Stimulated activated CD4-positive, alpha-beta T cell treated with anti-CD3 and anti-CD28 coated beads, Interleukin-1b, Interleukin-23, amount 100 ng/mL, for 4 hours (primary cell): ENCODE measurements at places on chromosomes 5 and 9.

- DNase-seq, result no peak
Observed at GRCh38 chr9:72315510-72316311, 49.3 kb downstream of the ZFAND5 start.

DNA sequence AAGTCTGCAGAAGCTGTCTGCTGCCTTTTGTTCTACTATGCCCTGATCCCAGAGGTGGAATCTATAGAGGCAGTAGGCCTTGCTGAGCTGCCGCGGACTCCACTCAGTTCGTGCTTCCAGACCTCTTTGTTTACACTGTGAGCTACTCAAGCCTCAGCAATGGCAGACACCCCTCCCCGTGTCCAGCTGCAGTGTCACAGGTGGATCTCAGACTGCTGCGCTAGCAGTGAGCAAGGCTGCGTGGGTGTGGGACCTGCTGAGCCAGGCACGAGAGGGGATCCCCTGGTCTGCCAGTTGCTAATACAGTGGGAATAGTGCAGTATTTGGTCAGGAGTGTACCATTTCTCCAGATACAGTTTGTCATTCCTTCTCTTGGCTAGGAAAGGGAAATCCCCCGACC, 99.6 kb downstream of the SLCO4C1 start:
- no peak for DNase-seq

DNA sequence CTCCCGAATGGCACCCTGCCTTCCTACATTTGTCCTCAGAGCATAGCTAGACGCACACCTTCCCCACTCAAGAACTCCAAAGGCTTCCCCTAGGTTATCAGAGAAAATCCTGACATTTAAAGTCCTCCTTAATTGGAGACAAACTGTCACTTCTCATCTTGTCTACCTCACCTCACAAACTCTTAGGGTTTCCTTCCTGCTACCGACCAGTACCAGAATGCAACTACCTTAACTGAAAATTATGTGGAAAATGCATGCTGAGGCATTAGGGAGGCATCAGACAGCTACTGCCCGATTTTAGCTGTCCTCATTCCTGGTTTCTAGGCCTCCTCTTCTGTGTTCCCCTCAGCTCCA, 17.9 kb upstream of the TNIP1 start:
- no peak for DNase-seq

DNA sequence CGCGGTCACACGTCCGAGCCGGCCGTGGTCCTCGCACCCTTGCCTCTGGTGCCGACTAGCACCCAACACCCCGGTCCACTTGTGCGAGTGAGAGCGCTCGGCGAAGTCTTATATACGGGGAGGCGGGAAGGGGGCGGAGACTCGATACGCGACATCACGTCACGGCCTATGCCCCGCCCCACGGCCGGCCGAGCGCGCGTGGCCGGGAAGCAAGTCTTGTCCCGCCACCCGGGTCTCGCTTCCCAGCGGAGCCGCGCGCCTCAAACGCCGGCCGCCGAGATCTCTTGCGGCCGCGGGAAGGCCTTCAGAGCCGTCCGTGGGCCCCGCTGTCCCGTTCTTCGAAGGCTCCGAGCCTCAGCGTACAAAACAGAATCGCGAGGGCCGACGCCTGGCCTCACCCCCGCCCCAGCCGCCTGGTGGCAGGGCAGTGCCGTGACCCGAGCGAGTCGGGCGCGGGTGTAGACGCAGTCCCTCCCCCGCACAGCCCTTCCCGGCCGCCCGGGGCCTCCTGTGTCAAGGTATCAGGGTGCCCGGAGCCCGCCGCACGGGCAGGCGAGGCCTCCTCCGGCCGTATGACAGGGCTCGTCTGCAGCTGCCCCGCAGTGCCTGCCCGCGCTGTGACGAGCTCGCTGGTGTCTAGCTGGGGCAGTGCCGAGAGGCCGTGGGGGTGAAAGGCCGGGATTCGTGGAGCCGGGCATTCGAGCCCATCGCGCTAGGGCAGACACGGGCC, at the start of gene PLK2:
TSS of gene PLK2 (minus strand) at position 85 of the 730 bp plus-strand sequence. CDS start 127 bp downstream, outside the sequence.
- DNase-seq, result peak; percentile 91

DNA sequence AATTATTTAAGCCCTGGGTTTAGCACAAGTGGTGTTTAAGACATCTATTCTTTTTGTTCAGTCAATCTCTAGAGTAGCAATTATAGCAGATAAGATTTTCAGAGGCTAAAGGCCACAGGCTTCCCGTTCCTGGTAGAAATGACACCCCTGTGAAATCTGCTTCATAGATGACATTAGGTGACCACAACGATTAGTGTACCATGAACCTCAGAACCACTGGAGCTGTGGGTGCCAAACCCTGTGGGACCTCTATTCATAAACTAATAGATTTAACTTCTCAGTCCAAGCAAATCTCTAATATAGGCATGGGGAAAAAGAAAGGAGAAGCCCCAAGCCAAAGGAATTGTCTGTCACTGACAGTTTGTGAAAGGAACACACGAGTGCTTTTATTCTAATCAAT, 207.4 kb downstream of the ARRDC3 start:
- DNase-seq, result no peak

GRCh38 chr5:127934791-127935256, 148.7 kb upstream of the SLC12A2 start:
- DNase-seq, result no peak

DNA sequence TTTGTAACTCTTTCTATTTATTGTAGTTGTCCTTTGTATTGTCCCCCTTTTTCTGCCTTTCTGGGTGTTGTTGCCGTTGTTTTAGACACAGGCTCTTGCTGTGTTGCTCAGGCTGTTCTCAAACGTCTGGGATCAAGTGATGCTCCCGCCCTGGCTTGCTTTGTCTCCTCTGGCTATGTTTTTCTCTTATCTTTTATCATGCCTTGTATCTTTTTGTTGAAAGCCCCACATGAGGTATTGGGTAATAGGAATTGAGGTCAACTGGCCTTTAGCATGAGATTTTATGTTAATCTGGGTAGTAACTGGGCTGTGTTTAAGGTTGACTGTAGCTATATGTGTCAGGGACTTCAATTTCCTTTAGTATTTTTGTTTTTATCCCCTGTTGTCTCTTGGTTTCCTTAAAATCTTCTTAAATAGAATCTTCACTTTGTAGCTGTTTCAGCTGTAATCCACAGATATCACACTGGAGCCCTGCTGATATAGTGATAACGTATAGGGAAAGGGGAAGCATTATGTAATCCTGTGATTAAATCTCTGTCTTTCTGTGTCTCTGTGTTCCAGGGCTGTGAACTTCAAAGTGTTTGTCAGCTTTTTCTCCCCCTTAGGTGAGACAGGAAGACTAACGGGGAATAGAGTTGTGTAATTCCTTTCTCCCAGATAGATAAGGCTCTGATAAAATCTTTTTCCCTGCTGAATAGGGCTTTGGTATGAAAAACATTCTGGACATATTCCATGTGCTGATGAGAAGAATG, 25.9 kb upstream of the CACNA1B start:
- no peak for DNase-seq

GRCh38 chr9:71876829-71877228, 34.2 kb downstream of the ABHD17B start:
- DNase-seq, result no peak

- DNase-seq, result no peak
Observed at GRCh38 chr5:56734091-56734694, 81.2 kb upstream of the MAP3K1 start.

GRCh38 chr9:2622461-2623287, 1.1 kb downstream of the VLDLR start:
- DNase-seq, result no peak

GRCh38 chr9:306907-307306, 92.2 kb downstream of the DOCK8 start:
- DNase-seq, result peak; percentile 44

GRCh38 chr5:14182761-14183160, 39.6 kb downstream of the TRIO start:
- DNase-seq, result no peak

DNA sequence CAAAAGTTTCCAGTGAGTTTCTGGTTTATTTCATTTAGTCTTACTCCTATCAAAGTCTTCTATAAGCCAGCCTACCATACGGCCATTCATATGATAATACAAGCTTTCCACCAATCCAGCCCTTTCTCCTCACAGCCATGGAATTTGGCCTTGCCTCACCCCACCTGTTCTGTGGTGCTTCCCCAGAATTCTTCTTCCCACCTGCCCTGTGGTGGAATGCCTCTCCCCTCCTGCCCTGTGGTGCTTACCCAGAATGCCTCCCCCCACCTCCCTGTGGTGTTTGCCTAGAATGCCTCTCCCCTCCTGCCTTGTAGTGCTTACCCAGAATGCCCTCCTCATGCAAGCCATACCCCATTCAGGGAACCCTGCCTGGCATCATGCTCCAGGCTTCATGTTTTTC, 90.3 kb upstream of the APC start:
- no peak for DNase-seq

- DNase-seq, result no peak
Observed at GRCh38 chr9:136526625-136527066, 19.2 kb downstream of the NOTCH1 start.

DNA sequence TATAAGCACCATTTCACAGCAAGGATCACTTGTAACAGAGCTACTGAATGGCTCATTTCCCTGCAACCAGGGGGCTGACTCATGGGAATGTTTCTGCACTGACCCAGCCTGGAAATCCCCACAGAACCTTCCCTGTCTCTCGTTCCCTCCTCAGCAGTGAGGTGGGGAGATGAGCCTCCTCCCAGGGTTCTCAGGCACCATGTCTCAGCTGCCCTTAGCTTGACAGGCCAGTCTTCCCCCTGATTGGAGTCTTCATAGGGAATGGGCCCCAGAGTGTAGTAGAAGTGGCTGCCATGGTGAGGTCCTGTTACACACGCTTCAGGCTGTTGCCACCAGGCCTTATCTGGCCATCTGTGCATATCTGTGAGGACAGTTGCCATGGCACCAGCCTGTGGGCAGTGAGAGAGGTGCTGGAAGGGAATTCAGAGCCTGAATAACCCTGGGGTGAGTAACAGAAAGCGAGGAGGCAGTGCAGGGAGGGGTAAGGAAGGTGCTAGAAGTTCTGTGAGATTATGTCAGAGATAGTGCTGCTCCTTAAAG, 324.4 kb downstream of the ENC1 start:
- DNase-seq, result no peak

DNA sequence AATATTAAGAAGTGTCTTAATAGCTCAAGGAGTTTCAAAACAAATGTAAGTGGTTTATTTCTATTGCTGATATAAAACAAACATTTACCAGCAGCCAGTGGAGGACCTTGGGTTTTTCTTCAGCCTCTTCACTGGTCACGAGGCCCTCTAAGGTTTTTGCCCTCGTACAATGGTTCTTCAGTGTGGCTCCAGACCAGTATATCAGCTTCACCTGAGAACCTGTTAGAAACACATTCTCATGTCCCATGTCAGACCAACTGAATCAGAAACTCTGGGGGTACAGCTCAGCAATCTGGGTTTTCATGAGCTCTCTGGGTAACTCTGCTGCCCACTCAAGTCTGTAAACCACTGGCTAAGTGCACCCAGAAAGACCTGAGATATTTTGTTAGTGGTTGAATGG, 12.9 kb downstream of the WWC1 start:
- DNase-seq, result no peak

DNA sequence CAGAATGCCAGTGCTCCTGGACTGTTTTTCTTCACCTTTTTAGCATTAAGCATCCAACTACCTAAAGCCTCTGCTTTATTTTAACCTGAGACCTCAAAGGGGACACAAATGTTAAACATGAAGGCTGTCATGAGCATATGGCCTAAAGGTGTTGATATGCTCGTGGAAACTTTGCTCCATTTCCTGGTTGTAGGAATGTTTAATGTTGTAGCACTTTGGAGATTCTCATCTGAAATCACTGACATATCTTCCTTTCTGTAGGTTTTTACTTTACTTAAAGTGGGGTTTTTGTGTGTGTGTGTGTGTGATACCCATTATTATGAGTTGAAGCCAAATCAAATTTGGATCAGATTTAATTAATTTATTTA, 37.0 kb downstream of the HABP4 start:
- no peak for DNase-seq

GRCh38 chr5:95782181-95782580, 40.3 kb downstream of the GLRX start:
- DNase-seq, result no peak

DNA sequence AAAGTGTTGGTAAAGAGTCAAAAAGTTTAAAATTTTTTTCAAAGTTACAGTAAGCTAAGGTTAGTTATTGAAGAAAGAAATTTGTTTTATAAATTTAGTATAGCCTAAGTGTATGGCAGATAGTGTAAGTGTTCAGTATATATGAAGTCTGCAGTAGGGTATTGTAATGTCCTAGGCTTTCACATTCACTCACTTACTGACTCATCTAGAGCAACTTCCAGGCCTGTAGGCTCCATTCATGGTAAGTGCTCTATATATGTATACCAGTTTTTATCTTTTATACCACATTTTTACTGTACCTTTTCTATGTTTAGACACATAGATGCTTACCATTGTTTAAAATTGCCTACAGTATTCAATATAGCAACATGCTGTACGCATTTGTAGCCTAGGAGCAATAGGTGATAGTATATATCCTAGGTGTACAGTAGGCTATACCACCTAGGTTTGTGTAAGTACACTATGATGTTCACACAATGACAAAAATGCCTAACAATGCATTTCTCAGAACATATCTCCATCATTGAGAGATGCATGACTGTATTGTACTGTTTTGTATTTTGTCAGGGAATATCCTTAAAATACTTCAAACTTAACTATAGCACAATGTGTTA, 38.5 kb downstream of the CYSTM1 start:
- DNase-seq, result no peak

GRCh38 chr5:3650320-3650719, 54.7 kb downstream of the IRX1 start:
- DNase-seq, result no peak

DNA sequence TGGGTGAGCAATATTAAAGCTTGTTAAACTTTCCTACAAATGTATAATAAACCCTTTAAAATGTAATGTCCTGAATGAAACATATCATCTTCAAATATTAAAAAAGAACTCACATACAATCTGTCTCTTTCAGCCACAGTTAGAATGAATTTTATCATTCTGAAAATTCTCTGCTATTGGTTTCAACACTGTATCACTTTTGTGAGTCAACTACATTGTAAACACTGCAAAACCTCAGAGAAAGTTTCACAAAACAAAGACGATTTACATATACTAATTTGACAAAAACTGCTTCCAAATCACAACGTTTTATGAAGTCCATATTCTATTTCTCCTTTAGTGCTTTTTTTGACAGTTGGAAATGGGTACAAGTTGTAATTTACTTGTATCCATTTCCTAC, 1032.0 kb upstream of the DMAC1 start:
- DNase-seq, result no peak

DNA sequence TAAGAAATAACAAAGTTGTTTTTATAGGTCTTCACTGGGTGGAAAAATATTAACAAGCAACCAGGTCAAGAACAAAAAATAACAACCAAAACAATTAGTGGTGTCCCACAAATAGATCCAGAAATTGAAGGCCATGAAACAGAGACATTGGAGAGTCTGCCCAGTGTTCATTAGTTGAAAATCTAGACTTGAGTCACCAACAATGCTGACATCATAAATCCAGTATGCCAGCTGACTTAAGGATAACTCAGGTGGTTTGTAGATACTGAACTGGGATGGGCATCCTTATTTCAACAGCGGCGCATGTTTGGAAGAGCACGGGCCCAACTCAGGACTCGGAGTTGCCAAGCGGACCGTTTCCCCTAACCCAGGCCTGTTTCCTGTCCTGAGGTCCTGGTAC, 80.7 kb upstream of the TNFAIP8 start:
- DNase-seq, result no peak
